CD4-positive, alpha-beta T cell treated with Interleukin-6 at 100 ng/mL for 8 hours (primary cell): ENCODE measurements at places on chromosomes 11 and 22.

DNA sequence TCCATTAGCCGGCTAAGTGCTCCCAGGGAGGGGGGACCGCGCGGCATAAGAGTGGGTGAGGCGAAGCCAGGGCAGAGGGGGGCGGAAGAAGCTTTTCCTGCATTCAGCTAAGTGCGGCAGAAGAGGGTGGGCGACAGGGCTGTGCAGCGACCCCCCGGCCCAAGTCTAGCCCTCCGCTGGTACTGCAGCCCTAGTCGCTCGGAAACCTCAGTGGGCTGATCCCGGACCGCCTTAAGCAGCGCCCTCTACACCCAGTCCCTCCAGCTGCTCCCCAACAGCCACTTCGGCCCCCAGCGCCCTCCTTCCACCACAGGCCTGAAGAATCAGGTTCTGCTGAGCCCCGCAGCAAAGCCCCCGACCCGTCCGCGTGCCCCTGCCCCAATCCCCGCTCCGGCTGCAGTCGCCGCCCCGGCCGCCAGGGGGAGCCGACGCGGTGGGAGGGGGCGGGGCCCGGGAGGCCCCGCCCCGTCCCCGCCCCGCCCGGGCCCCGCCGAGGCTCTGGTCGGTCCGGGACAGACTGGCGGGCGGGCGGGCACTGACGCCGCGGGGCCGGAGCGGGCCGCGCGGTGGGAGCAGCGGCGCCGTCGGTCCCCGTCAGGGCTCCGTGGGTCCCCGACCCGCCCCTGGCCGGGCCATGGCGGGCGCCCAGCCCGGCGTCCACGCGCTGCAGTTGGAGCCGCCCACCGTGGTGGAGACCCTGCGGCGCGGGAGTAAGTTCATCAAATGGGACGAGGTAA lies at the start of gene PLCB3:
Gene PLCB3 (plus strand): TSS at position 515 of the 737 bp plus-strand sequence. CDS start 120 bp downstream, at position 635.
- peak; percentile 48 for DNase-seq

DNA sequence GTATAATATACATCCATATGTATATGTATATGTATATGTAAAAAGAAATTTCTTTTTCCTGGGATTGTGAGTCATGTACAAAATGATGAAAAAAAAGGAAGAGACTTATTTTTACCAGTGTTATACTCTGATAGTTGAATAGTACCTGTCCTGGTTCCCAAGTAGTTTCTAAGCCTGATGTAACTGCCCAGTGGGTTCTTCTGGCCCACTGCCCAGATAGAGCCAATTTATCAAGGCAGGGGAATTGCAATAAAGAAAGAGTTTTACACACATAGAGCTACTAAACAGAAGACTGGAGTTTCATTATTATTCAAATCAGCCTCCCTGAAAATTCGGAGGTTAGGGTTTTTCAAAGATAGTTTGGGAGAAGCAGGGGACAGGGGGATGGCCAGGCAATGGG lies 29.1 kb upstream of the NARS2 start:
- DNase-seq = no peak

DNA sequence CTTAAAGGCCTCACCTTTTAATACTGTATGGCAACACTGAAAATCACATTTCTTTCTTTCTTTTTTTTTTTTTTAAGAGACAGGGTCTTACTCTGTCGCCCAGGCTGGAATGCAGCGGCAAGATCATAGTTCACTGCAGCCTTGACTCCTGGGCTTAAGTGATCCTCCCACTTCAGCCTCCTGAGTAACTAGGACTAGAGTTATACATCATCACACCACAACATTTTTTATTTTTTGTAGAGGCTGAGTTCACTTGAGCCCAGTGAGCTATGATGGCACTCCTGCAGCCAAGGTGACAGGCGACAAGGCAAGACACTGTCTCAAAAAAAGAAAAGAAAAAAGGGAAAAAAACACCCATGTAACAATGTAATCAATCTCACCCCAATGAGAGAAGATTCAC lies 10.0 kb downstream of the ARFGAP3 start:
- no peak for DNase-seq

GRCh38 chr11:112582366-112582765 lies 321.7 kb upstream of the PLET1 start:
- DNase-seq = no peak

GRCh38 chr11:134036492-134037045 lies 32.3 kb upstream of the JAM3 start:
- peak; percentile 17 for DNase-seq
